ENCODE measurements at places on chromosomes 3 and 15.

- DNase-seq = no peak
Measured at GRCh38 chr15:65263313-65263712, 23.4 kb downstream of the PARP16 start.

- no peak for DNase-seq
Measured at GRCh38 chr3:12392101-12392878, 92.0 kb upstream of the TSEN2 start.

- no peak for DNase-seq
Measured at GRCh38 chr15:47750030-47750739, 32.9 kb downstream of the SEMA6D start.

- DNase-seq = no peak
Measured at GRCh38 chr15:76376029-76376428, 39.5 kb downstream of the ISL2 start.

- no peak for DNase-seq
Measured at GRCh38 chr3:103002425-103003176, 567.8 kb downstream of the ZPLD1 start.

DNA sequence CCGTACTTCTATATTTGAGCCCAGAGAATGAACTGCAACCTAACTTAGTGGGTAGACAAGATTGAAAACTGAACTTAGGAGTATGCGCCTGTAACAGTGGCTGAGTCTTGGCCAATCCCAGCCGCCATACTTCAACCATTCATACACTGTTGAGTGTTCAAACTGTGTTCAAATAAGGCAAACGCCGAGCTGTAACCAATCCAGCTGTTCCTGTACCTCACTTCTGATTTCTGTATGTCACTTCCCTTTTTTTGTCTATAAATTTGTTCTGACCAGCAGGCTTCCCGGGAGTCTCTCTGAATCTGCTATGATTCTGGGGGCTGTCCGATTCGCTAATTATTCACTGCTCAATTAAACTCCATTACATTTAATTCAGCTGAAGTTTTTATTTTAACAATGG is 58.6 kb upstream of the TPM1 start:
- no peak for DNase-seq

DNA sequence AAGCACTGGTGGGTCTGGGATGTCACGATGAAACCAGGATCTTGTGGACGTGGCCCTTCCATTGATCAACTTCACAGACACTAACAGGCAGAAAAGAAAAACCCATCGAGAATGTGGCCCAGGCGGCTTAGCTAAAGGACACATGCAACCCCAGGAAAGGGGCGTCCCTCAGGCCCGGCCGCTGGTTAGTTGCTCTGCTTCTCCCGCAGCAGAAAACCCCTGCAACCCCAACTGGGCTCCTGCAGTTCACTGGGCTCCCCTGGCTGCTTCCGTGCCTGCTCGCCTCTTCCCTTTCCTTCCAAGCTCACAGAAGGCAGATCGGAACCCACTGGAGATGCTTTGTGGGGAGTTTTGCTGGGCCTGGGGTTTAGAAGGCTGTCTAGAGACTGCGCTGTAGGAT is 1.1 kb downstream of the GASK1A start:
- no peak for DNase-seq

GRCh38 chr3:61152071-61152470 is 99.2 kb downstream of the FHIT start:
- no peak for DNase-seq

GRCh38 chr15:62979252-62979651 is 63.3 kb upstream of the TPM1 start:
- DNase-seq = no peak

DNA sequence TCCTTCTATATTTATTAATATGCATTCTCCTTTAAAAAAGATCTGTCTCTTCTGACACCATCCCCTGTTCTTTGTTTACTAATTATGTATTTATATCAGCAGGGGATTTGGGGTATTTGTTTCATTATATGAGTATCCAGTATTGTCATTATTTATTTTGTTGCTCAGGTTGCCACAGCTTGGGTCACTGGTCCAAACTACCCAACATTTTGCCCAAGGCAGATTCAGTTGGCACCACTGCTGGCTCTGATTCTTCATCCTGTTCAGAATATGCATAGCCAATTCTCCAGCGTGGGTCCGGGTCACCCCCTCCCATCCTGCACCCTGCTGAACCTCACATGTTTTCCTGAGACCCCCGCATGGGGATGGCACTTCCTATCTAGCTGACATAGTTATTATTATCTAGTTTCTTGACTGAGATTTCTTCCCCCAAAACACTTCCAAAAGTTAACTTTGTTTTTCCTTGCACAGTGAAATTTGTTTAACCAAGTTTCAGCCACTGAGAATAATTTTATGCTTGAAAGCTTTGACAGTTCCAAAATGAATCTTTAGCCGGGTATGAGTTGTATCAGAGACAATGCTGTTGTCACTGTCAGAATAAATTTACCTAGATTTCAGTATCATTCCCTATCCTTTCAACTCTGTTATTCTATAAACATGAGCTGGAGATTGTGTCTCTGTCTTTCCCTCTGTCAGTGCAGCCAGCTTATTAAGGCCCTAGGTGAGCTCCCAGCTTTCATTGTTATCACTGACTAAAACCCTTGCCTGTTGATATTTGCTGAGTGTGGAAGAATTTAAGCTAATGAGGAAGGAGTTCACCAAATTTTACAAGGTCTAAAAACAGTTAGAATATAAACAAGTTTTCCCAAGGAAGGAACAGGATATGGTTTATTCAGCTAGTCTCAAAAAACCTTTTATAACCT is 70.3 kb downstream of the TGFBR2 start:
- no peak for DNase-seq

- DNase-seq = no peak
Measured at GRCh38 chr3:23435318-23435717, 232.2 kb downstream of the UBE2E2 start.

- DNase-seq = no peak
Measured at GRCh38 chr15:27179789-27180188, 208.8 kb downstream of the GABRG3 start.

DNA sequence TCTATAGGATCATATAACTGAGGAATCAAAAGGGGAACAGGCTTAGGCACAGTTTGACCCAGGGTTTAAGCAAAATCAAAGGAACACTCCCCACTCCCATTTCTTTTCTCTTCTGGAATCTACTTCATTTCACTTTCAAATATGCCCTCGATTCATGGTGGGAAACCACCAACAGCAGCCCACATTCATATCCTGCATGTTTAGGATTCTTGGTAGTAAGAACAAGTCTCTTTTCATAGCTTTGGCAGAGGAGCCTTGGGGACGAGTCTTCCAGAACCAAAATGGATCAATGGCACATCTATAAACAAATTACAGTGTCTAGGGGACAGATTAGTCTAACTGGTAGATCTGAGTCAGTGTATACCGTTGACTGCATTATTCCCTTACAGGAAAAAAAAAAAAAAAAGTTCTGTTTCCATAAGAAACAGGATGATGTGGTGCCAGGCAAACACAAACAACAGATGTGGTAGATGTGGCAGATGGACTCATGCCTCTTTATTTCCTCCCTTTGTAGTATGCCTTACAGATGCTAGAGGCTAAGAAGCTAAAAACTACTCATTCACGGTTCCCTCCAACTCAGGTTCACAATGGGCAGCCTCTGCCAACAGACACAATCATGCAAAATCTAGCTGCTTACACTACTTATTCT is 578.3 kb upstream of the ADAMTS9 start:
- no peak for DNase-seq

DNA sequence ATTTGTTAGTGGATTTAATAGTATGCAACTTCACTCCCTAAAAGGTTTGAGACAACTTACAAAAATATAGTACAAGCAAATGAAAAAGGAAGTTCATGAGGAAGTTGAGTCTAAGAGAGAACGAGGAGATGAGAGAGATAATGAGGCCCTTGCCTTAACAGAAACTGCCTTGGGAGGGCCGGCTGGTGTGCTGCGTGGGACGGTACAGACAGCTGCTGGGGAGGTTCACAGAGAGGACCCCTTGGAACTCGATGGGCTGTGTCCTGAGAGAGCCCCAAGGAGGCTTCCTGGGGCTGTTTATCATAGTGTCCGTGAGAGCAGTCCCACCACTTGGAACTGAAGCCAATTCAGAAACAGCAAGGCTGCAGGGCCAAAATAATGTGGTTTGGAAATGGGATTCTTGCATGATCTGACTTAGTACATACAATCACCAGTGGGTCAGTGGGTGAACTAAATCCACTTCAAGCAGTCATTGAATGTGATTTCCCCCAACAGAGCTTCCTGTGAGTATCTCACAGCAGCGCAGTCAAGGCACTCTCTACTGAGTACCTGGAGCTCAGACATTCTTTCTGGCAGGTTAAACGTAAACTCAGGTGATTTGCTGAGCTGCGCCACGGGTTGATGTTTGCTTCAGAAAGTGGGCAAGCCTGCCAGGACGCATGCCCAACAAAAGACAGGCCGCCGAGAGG is 90.8 kb downstream of the CRTC3 start:
- DNase-seq = peak; percentile 40

DNA sequence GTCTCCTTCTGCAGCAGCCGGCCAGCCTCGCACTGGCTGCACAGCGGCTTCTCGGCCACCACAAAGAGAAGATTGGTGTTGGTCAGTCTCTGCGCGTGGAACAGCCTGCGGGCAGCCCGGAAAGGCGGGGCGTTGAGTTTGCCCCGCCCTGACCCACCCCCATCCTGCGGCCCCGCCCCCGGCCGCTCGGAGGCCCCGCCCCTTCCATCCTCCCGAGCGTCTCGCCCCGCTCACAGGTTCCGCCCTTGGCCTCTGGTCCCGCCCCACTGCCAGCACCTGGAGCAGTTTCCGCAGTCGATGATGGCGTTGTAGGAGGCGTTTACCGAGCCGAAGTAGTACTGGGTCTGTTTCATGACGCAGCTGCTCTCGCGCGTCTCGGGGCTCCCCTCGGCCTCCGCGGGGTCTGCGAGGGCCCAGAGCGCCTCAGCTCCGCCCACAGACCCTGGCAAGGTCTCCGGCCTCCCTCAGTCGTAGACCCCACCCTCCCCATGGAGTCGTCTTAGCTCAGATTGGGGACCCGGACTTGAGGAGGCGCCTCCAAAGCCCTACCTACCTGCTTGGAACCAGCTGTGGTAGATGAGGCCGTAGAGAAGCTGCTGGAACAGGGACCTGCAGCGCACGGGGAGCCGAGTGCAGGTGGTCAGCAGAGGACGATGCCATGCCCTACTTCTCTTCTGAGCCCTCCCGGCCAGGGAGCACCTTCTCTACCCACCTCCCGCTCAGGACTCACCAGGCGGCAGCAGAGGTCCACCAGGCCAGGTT is 5.9 kb upstream of the TMEM115 start:
- peak; percentile 91 for DNase-seq

DNA sequence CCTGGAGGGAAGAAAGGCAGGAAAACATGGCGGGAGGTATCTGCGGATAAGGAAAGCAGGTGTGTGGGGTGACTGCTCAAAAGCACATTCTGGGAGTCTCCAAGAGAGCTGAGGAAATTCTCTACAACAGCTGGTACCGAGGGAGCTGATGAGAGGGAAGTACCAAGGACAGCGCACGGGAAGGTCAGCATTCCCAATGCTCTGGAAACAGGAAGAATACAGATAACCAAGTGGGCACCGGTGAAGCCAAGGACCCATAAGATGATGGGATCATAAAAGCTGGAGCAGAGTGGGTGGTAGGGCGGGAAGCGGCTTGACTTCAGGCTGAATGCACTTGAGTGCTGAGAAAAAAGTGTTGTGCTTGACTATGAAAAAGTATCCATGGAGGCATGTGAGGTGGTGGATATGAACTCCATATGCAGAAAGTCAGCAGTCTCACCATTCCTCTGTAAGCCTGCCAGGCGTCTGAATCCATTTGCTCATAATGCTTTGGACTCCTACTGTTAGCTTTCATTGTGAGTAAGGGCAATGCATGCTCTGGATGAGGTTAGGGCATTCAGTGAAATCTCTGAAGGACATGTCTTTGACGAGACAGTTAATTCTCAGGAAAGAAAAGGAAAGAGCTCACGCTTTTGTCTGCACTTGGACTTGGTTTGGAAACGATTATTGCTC is 215.5 kb downstream of the NR1D2 start:
- DNase-seq = no peak

GRCh38 chr3:57917601-57918000 is 90.6 kb upstream of the FLNB start:
- no peak for DNase-seq

DNA sequence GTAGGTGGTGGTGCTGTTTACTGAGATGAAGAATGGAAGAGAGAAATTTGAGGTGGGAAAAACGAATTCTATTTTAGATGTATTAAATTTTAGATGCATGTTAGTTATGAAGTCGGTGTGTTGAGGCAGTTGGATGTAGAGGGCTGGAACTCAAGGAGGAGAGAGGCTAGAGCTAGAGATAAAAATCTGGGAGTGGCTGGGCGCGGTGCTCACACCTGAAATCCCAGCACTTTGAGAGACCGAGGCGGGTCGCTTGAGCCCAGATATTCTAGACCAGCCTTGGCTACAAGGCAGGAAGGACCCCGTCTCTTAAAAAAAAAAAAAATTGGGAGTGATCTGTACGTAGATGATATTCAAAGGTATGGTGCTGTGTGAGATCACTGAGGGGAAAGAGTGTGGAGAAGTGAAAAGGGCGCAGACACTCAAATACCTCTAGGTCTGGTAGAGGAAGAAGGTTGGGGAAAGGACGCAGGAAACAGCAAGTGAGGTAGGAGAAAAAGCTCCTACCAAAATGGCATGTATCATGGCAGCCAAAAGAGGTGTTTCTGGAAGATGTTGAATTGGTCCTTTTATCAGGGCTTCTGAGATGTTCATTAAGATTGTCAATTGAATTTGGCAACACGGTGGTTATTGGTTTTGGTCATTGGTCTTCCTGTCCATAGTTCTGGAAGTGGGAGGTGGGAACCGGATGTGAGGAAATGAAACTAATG is 1.8 kb downstream of the YEATS2 start:
- DNase-seq = no peak

DNA sequence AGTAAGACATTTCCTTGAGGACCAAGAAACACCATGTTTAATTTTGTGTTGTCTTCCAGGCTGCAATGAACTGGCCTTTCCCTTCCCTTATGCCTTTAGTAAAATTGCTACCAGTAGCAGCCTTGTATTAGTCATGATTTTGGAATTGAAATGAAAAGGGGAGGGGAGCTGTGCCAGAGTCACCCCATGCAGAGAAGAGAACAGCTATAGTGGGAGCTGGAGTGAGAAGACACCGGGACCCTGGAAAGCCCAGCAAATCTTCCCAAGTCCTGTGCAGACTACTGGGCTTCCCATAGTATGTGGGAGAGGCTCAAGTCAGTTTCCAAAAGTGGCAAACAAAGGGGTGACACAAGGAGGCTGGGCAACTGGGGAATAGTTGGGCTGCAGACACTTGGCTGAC is 178.5 kb downstream of the NR1D2 start:
- DNase-seq = no peak

DNA sequence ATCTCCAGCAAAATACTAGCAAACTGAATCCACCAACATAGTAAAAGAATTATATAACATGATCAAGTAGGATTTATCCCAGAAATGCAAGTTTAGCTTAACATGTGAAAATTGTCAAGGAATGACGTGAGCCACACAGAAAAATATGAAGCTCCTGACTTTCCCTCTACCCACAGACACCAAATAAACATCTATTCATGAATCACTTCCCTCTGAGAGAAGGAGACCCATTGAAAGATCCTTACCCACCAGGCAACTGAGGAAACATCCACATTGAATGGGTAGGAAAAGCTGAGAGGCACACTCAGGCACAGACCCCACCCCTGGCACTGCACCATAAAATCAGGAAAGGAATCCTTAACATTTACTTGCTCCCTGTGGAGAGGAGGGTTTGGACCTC is 102.2 kb upstream of the MANF start:
- no peak for DNase-seq
